ENCODE measurements at places on chromosomes 13 and 19. TPM values are rescaled to one million over a fixed set of nuclear protein-coding genes. Genes with fewer than 3 reads are reported as not detected.

The LGALS4 gene
- total RNA-seq, result 7.2 TPM

The LRRC8E gene
- total RNA-seq, result 0.24 TPM

DNA sequence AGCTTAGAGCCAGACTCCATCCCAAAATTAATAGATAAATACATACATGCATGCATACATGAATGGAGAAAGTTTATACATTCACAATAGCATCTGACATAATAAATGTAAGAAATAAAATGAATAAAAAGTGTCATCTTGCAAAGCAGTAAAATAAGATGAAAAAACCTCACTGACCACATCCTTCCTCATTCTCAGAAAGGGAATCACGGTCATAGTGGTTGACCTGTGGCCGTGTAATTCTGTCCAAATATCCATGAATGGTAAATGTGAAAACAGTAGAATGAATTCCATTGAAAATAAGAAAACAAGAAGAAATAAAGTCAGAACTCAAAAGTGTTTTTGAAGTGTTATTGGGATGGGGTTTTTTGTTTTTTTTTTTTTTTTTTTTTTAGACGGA lies 9.8 kb upstream of the CDC42EP5 start:
- no peak for DNase-seq

The MIR17HG gene
- total RNA-seq, result 10.3 TPM

DNA sequence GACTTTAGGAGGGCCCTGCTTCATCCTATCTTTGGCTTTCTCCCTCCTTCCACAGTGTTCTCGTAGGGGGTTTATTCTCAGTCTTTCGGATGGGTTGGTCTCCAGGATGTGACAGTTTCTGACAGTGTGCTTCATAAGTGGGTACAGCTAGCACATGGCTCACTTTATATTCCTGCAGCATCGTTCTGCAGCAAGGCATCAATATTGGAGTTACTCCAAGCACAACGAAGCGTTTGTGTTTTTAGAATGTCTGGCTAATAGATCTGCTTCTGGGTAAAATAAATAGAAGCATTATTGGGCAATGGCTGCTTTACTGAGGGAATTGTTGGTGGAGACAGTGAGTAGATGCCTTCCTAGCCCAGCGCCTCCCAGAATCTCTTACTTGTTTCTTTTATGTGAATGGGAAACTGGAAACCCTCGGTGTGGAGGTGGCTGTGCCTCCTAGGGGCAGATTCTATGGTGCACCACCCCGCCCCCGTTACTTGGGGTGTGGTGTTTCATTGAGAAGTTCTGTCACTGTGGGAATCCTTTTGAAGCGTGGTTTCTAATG lies 2.0 kb downstream of the FARP1 start:
- no peak for DNase-seq

DNA sequence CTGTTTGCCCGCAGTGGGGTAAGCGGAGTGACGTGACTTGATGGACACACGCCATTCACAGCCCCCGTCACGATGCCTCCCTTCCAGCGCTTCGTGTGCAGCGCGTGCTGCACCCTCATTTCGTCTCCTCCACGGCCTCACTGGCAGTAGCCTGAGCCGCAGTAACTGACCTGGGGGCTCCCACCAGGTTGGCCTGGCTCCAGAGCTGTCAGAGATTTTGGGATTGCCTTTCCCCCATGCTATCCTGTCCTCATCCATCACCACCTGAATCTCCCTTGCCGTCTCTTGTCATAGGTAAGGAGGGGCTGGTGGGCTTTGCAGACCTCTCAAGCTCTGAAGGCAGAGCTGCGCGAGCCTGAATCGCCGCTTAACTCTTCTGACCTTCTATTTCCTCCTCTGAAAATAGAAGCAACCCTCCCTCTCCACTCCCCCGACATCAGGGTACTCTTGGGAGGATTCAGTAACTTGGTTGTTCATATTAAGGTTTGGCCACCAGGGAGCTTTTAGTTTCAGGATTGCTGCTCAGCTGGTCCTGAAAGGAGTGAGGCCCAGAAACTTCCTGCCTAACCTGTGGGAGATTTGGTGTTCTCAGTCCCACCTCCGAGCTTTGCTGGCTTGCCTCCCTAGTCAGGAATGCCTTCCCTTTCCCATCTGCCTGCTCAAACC lies 27.9 kb downstream of the SIGLEC5 start:
- no peak for DNase-seq

The LMTK3 gene
- total RNA-seq, result 21.4 TPM

- DNase-seq, result no peak
Observed at GRCh38 chr19:10145031-10145430, 25.3 kb upstream of the EIF3G start.

The APLP1 gene
- total RNA-seq, result not detected

The RNF113B gene
- total RNA-seq, result not detected

DNA sequence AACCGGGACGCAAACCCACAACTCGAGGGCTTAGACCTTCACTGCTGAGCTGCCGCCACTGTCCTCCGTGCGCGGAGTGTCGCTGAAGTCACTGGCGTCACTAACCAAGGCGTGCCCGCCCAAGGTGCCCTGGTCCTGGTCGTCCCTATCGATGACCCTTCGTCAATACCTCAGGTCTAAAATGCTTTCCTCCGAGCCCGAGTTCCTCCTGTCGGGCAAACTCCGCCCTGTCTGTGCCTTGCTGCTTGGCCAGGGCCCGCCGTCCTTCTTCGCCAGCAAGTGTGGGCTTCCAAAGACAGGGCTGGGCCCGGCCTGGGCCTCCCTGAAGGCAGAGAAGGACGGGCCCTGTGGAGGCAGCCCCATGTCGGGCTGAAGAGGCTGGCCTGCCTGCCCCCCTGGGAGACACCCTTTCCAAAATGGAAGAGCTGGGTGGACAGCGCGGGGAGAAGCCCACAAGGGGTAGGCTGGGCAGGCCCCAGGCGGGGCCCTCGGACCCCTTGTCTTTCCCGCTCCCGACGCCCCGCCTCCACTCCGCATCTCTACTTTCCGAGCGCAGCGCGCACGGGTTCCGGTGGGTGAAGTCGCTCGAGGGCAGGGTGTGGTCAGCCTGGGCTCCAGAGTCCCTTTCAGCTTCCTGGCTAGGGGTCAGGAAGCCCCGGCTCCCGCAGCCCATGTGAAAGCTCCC lies 13.4 kb downstream of the RB1 start:
- no peak for DNase-seq

DNA sequence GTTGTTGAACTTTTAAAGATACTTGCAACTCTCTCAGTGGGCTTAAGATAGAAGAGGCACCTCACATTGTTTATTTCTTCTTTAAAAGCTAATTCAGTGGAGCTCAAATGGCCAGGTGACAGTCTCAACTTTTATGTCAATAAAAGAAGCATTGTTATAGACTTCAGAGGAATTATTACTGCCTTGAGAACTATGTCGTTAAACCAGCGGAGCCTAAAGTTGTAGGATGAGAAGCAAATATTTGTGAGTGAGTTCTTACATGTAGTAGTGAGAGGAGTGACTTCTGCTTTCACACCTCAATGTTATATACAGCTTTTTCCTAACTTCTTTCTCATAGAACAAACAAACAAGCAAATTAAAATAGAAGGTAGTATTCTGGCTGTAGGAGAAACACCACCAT lies 31.2 kb upstream of the DGKH start:
- no peak for DNase-seq

The KLK11 gene
- total RNA-seq, result not detected

DNA sequence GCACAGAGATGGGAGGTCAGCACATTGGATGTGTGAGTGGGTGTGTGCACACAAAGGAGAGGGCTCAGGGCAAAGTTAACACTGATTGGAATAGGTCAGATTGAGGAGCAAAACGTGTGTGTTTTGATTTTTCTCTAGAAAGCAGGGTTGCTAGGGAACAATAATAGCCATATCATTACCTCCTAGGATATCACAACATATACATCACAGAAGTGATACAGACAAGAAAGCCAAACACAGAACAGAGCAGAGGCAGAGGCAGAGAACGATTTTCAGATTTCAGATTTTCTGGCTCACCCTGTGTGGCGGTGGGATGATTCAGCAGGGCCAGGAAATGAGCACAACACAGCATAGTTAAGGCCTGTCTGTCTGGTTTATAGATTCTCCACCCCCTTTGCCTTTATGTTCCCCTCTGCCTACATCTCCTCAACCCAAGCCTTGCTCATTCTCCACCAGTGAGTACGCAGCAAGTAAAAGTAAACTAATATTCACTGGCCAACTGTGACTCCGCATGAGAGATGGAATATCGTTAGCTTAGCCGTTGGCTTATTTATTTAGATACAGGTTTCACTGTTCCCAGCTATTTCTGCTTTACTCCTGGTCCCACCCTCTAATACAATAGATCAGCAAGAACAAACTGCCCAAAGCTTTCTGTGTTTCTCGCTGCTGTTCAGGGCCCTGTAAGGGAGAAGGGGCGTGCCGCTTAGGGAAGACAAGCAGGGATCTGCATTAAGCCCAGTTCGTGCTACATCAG lies 182.7 kb upstream of the TSC22D1 start:
- DNase-seq, result no peak

GRCh38 chr13:50646070-50646469 lies 197.4 kb downstream of the DLEU7 start:
- no peak for DNase-seq

- no peak for DNase-seq
Observed at GRCh38 chr19:33562636-33563035, 41.0 kb upstream of the PEPD start.

DNA sequence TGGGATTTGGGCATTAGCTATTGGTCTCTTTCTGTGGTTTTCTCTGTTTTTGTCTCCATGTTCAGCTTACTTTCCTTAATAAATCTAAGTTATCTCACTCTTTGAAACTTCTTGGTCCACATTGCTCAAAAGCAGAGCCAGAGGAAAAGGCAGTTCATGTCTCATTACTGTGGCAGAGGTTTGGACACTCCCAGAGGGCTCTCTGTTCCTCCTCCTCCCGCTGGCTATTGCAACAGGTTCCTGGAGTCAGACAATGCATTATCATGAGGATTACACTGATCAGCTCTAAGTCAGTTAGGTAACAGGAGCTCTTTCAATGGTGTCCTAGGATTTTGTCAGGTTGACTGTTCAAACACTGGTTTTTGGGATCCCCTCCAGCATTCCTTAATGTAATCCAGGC lies 298.8 kb downstream of the NDFIP2 start:
- DNase-seq, result no peak

The ZNF345 gene
- 7.2 TPM for total RNA-seq

DNA sequence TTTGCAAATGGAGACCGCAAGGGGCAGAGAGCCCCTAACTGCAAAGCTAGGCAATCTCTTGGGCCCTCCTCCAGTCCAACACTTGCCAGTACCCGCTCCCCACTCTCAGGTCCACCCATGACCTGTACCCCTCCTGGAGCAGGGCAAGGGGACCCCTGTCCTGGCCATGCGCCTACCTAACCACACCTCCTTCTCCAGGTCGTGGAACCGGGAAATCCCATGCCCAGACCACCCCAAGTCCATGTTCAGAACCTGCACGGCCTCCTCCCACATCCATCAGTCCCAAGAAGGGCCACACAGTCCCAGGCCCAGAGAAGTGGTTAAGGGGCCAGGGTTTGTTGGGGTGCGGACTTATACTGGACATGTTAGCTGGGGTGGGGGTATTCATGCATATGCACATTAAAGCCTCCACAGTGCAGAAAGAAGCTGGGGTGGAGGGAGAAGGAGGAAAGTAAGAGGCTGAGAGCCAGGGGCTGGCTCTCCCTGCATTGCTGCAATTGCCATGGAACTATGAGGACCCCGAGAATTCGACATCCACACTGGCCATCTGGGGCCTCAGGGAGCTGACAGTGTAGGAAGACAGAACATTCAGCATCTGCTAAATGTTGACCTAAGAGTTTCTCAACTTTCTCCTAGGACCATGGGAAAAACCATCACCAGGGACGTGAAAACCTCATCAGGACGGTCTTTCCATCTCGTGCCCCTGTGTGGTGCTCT lies 39.0 kb downstream of the HSPH1 start:
- DNase-seq, result no peak

DNA sequence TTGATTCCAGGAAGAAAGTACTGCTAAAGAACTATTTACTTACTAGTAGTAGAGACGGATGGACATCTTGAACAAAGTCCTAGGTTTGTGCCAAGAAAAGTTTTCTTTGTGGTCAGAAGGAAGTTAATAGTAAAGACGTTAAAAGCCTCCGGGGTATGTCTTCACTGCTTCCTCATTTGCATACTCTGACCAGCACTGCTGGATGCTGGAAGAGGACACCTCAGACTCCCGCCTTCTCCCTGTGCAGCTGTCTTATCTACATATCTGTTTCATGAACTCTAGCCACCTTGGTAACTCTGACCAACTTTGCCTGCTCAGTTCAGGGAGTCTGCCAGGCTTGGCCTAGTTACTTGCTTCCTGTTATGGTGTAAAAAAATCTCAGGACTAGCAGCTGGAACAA lies 1109.1 kb upstream of the MIR17HG start:
- no peak for DNase-seq

The FGF22 gene
- total RNA-seq, result 1.8 TPM

DNA sequence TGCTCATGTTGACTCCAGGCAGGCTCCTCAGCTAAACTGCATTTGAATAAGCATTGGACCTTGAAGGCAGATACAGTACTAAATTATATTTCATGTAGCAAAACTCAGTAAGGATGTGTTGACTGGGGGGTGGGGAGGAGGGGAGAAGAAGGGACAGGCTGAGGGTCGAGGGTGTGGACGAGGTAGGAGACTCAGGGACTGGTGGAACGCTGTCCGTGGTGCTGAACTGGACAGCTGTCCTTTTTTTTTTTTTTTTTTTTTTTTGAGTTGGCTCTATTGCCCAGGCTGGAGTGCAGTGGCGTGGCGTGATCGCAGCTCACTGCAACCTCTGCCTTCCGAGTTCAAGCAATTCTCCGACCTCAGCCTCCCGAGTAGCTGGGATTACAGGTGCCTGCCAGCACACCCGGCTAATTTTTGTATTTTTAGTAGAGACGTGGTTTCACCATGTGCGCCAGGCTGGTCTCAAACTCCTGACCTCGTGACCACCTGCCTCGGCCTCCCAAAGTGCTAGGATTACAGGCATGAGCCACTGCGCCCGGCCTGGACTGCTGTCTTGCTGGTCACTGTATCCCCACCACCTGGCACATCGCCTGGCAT lies 33.2 kb upstream of the CASP14 start:
- DNase-seq, result no peak

- no peak for DNase-seq
Observed at GRCh38 chr19:7709932-7710460, 8.1 kb upstream of the FCER2 start.

The SSC5D gene
- 0.22 TPM for total RNA-seq
